ENCODE measurements at places on chromosomes 1 and 21.

- DNase-seq: no peak
These were observed 88.2 kb downstream of the PBX1 start for GRCh38 chr1:164647211-164647610.

GRCh38 chr1:160797861-160798273 is 1.9 kb downstream of the LY9 start:
- no peak for DNase-seq

DNA sequence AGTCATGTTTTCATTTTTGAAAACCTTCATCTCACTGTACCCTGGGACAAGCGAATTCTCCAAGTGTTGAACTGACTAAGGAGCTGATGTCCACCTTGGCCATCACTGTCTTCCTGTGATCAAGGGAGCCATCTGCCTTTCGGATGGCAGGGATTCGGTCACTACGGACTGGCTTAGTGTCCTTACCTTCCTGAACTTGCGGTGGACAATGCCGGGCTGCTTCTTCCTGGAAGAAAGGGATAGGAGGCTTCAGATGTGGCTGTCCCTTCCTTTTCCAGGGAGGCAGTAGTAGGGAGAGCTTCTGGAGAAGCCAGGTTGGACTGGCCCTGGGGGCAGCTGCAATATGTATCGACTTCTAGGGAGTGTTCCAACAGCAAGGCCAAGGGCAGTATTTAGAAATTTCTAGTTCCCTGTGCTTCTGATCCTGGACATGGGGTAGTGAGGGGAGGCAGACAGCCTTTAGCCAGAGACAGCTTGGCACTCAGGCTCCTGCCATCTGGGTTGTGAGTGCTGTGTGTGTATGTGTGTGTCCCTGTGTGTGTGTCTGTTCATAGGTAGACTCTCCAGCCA is 114.6 kb downstream of the IER5 start:
- no peak for DNase-seq

DNA sequence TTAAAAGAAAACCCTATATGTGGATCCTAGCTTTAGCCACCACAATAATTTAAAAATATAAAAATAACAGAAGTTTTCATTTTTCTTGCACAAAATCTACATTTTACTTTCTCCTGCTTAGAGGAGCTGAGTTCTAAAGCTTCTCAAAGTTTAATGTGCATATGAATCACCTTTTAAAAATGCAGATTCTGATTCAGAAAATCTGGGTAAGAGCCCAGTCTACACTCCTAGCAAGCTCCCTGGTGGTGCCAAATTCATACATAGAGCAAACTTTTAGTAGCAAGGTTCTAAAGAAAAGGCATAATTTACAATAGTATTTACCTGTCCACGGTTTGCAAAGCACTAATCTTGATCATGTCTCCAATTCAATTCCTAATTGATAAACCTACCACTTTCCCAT is 19.3 kb downstream of the RSBN1 start:
- DNase-seq: no peak

GRCh38 chr1:78536427-78536826 is 45.7 kb downstream of the PTGFR start:
- no peak for DNase-seq

DNA sequence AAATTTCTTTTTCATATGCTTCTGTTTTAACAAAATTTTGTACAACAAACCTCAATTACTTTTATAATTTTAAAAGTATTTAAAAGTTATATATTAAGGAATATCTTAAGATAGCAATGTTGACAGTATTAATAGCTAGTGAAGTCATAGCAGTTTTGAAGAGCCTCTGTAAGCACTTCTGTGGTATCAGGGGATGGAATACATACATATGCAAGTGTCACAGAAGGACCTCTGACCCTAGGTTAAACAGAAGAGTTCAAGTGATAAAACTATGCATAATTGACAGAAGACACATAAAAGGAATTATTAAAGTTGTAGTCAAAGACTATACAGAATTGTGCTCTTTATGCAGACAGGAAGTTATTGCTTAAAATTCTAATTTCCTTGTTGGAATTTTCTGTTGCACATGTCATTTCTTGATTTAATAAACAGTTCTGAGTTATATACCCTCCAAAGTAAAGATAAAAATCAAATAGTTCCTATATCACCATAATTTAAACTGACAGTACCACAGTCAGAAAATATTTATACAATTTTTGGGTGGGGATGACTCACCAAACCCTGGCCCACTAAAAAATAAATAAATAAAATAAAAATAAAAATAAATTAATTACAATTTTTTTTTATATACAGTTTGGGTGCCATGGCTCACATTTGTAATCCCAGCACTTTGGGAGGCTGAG is 27.1 kb downstream of the IPP start:
- no peak for DNase-seq

DNA sequence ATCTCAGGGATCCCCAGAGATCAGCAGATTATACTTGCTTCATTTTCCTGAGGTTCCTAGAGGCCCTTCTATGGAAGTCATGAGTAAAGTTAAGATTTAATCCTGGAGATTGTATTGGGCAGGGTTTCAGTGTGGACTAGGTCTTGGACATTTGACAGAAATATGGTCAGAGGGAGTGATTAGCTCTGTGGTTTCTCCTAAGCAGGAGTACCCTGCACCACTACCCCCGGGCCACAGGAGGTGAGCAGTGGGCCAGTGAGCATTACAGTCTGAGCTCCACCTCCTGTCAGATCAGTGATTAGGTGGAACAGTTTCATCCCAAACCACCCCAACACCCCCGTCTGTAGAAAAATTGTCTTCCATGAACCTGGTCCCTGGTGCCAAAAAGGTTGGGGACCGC is 43.2 kb downstream of the PHACTR4 start:
- no peak for DNase-seq

DNA sequence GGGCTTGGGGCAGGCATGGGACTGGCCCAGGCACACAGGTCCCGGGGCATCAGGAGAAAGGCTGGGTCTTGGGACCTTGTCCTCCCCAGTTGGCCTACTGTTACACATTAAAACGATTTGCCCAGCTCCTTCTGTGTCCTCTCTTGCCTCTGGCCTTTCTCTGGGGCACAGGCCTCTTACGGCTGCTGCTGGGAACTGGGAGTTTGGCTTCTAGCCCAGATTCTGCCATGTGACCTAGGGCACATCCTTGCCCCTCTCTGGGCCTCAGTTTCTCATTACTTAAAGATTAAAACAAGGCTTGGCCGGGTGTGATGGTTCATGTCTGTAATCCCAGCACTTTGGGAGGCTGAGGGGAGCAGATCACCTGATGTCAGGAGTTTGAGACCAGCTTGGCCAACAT is 14.0 kb downstream of the KDF1 start:
- DNase-seq: no peak
